Retina (tissue), 1 donor: ENCODE measurements at places on chromosomes 13 and 19.
A peak's percentile ranks its signal among the peaks of the same experiment; 100 is the strongest.

- DNase-seq: no peak
Measured at GRCh38 chr19:27673986-27674385, 1539.0 kb downstream of the UQCRFS1 start.

- DNase-seq: peak; percentile 81
Measured at GRCh38 chr19:6108721-6109633, 1.3 kb downstream of the RFX2 start.

GRCh38 chr13:31334994-31335557, 135.3 kb downstream of the B3GLCT start:
- no peak for DNase-seq

GRCh38 chr13:24215126-24215525, 54.6 kb downstream of the SPATA13 start:
- DNase-seq: peak; percentile 55

- DNase-seq: peak; percentile 99
Measured at GRCh38 chr19:36054733-36055686, at the start of gene WDR62. WDR62 (plus strand) TSS chr19:36054897; CDS start chr19:36054972, 75 bp downstream.

- DNase-seq: no peak
Measured at GRCh38 chr13:57552437-57552836, 79.1 kb upstream of the PCDH17 start.

DNA sequence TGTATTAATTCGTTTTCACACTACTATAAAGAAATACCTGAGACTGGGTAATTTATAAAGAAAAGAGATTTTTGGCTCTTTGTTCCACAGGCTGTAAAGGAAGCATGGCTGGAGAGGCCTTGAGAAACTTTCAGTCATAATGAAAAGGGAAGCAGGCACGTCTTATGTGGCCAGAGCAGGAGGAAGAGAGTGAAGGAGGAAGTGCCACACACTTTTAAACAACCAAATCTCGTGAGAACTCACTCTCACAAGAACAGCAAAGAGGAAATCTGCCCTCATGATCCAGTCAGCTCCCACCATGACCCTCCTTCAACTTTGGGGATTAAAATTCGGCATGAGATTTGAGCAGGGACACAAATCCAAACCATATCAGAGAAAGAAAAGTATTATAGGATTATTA, 1255.9 kb upstream of the MIR17HG start:
- no peak for DNase-seq

DNA sequence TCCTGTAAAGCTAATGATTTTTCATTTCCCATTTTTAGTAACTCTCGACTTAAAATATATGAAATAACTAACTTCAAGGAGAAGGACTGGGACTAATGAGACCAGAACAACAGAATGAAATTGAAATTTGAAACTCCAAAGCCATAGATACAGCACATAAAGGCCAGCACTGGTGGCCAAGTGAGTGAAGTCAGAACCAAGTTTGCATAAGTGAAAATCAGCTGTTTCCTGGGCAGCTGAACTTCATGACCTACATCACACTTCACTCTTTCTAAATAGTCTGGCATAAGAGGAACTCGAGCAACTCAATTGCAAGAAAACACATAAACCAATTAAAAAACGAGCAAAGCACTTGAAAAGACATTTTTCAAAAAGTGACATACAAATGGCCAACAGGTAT, 84.5 kb downstream of the DCLK1 start:
- no peak for DNase-seq

GRCh38 chr13:30755678-30756077, 20.3 kb downstream of the ALOX5AP start:
- no peak for DNase-seq
